ENCODE measurements at places on chromosomes 1 and 21.

GRCh38 chr1:235908742-235909520 lies 42.2 kb upstream of the LYST start:
- peak; percentile 74 for DNase-seq

- peak; percentile 90 for DNase-seq
These were observed 238.5 kb downstream of the LTN1 start for GRCh38 chr21:28754127-28754611.

GRCh38 chr1:209376774-209377173 lies 206.7 kb upstream of the CAMK1G start:
- DNase-seq, result no peak

- DNase-seq, result no peak
These were observed 127.8 kb downstream of the RGS7 start for GRCh38 chr1:241229216-241229615.

DNA sequence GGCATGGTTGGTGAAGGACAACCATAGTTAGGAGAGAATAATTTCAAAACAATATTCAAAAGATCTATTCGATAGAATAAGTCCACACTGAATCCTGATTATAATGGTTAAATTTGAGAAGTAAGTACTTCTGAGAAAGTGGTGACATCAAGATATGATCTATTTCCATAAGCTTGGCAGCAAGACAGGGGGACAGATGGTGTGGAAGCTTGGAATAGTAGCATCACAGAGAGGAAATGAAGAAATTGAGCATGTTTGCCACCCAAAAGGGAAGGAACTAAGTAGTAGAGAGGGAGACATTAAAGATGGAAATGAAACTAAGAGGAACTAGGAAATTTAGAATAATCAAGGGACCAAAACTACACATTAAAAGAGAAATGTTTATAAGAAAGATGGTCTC lies 94.5 kb downstream of the OLFM3 start:
- DNase-seq, result no peak

DNA sequence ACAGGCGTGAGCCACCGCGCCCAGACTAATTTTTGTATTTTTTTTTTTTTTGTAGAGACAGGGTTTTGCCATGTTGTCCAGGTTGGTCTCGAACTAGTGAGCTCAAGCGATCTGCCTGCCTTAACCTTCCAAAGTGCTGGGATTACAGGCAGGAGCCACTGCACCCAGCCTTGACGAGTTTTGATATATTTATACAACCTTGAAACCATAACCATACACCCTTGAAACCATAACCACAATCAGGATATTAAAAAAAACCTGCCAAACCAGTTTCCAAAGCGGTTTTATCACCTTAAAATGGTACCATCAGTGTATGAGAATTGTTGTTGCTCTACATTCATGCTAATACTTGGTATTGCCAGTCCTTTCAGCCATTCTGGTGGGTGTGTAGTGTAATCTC lies 3.7 kb upstream of the PHACTR4 start:
- DNase-seq, result no peak

- no peak for DNase-seq
These were observed 10.3 kb downstream of the KCNN3 start for GRCh38 chr1:154859786-154860155.

GRCh38 chr21:34630536-34631143 lies 15.7 kb upstream of the RCAN1 start:
- DNase-seq, result peak; percentile 53

GRCh38 chr21:33241846-33242245 lies 12.1 kb downstream of the IFNAR2 start:
- DNase-seq, result no peak

DNA sequence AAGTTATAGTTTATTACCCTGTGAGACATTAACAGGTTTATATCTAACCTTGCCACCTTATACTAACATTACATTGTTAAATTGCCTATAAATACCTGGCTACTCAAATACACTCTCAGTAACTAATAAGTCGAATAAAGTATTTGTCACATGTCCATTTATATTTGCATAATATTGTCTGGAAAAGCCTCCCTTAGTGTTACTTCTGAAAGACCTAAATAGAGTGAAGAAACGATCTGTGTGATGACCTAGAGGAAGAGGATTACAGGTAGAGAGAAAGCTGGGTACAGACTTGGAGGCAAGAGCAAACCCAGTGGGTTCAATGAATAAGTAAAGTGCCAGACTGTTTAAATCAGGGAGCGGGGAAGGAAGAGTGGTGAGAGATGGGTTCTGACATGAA lies 2.7 kb upstream of the CACYBP start:
- DNase-seq, result no peak

DNA sequence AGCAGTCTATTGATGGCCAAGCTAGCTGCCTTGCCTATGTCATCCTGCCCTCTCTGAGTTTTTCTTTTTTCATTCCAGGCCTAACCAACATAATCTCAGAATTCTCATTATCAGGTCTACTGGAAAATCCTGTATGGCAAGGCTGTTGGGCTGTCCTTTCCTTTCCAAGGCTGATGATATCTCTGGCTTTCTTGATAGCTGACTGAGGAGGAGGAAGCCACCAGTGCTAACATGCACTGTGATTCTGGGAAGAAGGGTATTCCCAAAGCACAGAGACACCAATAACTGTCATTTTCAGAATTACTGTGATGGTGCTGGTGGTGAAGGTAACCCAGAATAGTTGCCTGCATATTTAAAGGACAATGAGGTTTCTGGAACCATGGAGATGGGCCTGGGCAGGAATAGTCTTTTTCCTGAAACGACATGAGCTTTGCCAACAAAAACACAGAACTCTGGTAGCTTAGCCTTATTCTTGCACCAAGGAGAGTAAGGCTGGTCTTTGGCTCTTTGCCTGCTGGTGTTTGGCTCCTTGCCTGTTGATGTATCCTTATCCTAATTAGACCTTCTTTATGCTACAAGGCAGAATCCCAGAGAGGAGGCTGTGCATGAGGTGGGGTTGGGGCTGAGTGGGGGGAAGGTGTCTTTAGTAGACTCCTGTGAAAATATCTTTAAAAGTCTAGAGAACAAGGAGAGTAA lies 157.4 kb downstream of the TNFSF18 start:
- peak; percentile 69 for DNase-seq

DNA sequence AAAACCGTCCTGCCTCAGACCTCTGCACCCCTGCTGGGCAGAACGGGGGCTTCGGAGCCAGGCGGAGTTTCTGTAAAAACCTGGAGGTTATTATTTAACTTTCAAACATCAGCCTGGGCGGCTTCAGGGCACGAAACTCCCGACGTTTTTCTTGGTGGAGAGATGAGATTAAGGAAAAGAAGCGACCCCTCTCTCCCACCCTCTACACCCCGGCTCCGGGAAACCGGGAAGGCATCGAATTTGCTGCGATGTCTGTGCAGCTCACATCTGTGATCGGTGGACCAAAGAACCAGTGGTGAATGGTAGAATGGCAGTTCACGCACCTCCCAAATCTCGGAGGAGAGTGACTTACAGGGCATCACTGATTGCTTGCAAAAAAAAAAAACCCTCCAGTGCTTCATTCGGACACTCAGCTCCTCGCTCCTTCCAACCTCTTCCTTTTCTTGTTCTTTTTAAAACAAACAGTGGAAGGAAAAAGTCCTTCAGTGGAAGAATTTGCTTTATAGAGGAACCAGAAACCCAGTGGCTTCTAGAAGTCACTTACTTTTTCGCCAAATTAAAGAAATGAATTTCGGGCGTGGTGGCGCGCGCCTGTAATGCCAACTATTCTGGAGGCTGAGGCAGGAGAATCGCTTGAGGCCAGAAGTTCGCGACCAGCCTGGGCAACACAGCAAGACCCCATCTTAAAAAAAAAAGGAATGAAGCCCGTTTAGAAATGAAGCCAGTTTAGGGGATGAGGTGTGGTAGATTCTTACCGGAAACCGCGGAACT lies 884 bp downstream of the PHACTR4 start:
- peak; percentile 37 for DNase-seq

DNA sequence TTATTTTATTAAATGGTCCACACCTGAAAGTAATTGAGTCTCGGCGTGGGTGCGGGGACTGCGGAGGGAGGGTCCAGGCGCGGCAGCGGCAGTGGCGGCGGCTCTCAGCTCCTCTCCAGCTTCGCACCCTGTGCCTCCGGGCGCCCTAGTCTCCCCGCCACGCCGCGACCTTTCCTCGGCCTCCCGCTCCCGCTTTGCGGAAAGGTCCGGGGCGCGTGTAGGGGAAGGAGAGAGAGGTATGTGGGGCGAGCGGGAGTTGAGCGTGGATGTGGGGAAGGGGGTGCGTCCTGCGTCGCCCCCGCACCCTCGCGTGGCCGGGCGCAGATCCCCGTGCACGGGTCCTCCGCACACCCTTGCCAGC lies 13.4 kb upstream of the ALX3 start:
- DNase-seq, result no peak

DNA sequence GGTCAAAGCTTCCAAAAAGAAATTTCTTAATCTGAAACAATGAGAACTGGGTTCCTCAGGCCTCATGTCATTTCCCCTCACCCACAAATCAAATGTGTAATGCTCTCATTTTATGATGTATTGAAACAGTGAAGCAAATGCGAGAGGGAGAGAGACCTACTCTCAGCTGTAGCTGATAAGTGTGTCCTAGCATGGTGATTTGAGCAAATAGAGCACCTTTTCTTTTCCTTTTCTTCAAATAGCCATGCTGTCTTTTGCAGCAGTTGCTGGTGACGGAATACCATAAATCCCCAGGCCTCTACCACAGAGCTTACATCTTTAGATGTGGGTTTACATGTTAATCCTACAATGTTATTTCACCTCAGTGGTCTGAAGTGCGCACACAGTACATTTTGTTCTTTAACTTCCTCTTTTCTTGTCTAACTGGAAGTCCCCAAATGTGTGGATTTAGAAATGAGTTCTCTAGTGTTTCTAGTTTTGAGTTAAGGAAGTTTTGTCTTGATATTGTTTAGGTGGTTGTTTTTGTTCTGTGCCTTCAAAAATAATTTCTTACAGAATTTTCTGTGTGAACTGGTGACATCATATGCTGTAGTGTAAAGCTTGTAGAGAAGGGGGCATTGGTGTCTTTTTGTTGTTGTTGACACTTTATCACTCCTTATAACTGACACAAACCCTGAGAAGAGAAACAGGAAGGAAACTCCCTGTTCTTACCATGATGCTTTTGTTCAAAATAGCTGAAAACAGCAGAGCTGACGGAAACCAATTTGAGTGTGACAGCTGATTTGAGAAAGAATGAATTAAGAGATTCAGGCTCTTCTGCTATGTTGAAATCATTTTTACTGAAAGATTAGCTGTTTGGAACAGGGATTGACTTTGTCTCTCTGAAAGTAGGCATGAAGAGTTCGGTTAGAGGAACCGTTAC lies 12.2 kb downstream of the SMAP2 start:
- no peak for DNase-seq

DNA sequence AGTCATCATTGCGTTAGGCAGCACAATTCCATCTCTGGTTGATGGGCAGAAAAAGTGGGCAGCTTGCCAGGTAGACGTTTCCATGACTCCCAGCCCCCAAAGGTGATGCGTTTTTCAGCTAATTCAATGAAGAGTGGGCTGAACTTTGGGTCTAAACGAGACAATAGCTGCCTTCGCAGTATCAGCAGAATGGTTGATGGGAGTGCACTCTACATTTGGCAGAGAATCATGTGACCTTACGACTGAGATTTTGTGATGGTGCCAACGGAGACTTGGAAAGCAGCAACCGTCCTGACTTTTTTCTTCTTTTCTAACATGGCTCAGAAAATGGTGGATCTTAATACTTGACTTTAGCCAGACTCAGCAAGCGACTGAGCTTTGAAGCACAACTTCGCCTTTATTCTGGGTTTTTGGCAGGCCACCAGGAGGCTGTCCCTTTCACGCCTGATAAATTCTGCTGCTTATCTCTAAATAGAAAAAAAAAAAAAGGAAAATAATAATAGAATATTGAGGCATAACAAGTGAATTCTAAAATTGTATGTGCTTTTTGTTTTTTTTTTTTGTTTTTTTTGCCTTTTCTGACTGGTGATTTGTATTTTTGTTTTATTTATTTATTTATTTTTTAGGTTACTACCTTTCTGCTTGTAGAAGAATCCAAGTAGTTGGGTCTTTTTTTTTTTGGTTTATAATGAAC lies 804.8 kb downstream of the USP25 start:
- DNase-seq, result peak; percentile 75
